ENCODE measurements at places on chromosomes 3 and 15.

- DNase-seq: no peak
These were observed 607.8 kb downstream of the SI start for GRCh38 chr3:164470471-164470870.

DNA sequence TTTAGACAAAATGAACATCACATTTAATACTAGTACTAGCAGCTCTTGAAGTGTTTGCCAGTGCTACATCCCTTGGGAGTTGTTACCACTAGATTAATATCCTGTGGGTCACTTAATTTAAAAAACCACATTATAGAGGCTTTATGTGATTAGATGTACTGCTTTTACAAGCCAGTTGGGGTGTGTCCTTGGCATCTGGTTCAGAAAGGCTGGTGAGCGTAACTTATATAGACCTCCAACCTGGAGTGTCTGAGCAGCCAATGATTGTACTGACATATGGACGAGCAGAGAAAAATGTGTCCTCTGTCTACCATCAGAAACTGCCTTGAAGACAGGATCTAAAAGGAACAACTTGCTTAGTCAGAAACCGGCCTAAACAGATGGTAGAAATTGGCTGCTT, 306.2 kb upstream of the ATP11B start:
- DNase-seq: no peak

GRCh38 chr15:53193149-53193548, 403.0 kb upstream of the ONECUT1 start:
- no peak for DNase-seq

GRCh38 chr15:70479056-70479455, 284.3 kb downstream of the UACA start:
- DNase-seq: no peak

DNA sequence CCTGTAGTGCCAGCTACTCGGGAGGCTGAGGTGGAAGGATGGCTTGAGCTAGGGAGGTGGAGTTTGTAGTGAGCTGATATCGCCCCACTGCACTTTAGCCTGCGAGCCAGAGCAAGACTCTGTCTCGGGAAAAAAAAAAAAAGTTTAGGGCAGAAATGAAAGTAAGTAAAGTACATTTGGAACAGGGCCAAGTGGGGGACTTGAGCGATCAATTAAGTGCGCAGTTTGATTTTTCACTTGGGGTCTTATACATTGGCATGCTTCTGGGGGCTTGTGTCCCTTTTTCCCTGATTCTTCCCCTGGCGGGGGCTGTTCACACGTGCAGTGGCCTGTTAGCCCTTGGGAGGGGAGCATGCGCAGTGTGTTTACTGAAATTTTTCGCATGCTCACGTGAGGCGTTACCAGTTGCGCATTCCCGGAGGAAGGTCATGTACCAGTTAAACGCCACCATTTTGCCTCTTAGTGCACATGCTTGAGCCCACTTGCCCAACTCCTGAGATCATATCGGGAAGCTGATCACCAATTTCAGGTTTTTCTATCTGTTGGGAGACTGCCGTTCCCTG, 42.0 kb downstream of the GALNT15 start:
- DNase-seq: no peak

DNA sequence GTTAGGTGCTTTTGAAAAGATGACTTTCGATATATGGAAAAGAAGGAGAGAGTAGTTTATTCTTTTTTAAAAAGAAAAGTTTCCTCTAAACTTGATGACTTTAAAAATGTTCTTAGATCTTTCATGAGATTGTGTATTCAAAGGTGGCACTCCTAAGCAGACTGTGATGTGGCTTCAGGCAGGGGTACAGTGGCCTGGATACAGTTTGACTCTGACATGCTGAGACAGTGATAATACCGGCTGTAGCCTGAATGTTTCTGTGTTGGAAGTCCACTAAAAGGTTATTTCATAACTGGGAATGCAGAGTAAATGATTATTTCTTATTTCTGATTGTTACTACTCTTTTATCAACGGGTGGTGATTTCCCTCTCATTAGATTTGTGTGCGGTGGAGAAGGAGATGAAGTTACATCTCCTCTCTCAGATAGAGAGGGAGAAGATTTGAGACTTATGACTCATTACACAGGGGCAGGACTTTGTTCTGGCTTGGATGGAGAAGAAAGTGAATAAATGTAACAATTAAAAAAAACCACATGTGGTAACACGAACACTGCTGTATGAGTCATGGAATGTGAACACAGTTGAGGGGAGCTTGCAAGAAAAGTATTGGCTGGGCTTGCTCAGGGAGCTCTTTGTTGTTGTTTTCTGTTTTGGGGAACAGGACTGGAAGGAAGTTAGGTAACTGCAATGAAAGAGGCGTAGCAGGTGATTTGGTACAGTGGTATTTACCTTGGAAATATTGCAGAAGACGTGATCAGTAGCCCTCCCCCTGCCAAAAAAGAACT, 21.6 kb downstream of the SPTSSB start:
- no peak for DNase-seq

DNA sequence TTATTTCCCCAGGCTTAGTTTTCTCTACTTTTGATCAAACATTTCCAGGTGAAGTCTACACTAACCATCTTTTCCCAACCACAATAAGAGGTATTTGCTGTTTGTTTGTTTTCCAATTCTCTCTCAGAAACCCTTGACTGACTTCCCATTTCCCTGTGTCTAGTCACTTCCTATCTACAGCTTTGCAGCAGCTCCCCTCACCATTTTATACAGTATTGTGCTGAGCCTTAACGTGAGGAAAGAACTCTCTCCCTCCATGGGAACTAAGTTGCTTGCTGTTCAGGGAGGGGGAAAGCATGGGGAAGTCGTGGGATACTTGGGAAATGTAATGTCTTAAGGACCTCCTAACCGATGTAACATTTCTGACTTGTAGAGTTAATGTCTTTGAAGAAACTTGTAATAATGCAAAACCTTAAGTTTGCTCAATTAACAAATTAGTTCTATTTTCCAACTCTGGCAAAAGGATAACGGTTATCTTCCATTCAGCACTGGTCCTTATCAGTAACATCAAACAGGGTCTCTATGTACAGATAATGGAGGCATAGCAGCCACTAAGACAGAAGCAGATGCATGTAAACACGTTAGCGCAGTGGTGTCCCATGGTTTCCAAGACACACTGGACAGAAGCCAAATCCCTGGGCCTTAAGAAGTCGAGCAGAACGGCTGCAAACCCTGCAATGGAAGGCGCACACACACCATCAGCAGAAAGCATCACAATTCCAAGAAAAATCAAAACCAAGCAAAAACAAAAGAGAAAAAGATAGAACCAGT, 39.7 kb downstream of the NPTN start:
- no peak for DNase-seq

DNA sequence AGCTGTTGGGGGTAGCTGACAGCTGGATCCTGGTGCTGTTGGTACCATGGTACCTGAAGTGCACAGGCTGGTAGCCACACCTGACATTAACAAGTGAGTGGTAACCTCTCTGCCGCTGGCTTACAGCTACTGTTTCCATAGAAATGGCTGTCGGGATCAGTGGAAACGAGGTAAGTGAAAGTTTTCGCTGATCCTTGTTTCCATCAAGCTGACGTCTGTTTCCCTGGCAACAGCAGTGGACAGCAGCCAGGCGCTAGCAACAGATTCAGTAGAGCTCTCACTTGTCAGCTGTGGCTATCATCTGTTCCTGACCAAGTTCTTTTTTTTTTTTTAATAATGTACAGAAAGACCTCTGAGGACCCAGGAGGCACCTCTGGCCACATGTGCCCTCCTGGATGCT, 166.2 kb downstream of the CHDH start:
- no peak for DNase-seq

GRCh38 chr15:33756961-33757360, 211.3 kb upstream of the CHRM5 start:
- no peak for DNase-seq

DNA sequence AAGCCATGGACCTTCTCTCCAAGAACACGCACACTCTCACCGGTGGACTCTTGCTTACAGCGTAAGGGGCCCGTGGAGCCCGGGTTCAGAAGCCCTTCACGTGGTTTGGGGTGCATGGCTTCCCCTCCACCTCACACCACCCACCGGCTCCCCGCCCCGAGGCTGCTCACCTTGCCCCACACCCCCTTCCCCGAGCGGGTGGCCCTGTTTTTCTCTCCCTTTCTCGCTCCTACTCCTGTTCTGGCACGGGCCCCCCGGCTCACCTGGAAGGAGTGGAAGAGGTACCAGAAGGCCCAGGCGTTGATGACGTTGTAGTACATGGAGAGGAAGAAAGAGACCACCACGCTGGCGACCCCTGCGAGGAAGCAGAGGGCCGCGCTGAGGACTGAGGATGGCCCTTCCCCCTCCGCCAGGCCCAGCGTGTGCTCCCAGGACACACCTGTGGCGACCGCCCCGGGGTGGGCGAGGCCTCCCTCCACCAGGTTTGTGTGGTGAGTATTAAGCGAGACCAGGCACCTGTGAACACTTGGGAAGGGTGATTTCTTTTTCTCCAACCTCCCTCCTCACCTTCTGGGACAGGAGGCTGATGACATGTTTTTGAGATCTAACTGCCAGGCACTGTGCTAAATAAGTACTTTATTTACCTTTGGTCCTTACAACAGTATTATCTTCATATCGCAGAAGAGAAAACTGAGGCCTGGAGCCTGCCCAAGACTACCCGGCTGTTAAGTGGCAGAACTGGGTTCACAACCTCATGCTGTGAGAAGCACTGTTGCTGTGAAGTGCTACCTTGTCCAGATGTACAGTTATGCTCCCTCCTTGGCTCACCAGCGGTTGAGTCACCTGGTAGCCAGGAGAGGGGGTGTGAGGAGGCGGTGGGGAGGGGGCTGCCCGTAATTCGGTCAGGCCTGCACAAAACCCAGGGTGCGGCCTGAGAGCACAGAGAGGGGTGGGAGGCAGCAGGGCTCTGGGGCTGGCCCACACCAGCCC, 16.3 kb downstream of the SLC6A20 start:
- DNase-seq: no peak

DNA sequence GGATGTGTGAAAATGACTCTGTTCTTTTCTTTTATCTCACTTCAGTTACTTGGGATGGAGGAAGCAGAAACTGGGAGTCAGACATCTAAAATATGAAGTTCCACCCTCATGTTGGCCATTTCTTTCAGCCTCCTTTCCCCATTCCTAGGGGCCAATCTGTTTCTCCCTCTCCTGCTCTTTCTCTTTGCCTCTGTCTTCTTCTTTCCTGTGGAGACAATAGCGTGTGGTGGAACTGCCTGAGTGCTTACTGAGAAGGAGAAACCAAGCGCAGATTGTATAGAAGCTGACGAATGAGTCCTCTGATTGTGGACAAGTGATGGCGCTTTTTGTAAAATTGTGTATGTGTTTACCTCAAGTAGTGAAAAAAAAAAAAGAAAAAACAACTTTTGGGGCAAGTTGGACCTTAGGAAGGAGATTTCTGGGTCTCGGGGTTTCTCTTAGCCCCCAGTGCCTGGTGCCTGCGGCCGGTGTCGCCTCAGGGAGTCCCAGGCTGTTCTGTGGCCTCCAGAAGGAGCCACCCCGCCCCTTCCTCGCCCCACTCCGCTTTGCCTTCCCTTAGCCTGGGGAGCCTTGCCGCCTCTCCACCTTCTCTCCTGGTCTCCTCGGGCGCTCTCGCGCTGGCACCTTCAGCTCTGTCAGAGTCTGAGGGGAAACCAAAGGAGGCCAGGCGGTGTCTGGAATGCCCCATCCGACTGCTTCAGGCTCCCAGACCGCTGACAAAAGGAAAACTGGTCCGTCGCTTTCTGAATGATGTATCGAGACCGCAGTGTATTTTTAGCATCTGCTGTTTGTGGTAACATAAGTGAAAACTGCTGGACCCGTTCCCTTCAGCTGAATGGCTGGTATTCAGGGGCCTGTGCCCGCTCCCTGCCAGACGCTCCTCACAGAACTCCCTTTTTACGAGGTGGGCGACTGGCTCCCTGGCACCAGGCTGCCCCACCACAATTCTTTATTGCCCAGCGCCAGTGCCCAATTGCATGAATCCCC, 30.1 kb downstream of the SCG5 start:
- no peak for DNase-seq

Data from HAP-1 (cell line).